ENCODE measurements at places on chromosomes 2 and 18. TPM values are rescaled to one million over a fixed set of nuclear protein-coding genes. Genes with fewer than 3 reads are reported as not detected.

The ABCG5 gene
- total RNA-seq = not detected

The LRRFIP1 gene
- total RNA-seq = 93.6 TPM

The ALPG gene
- total RNA-seq = 0.15 TPM

The CERKL gene
- total RNA-seq = 0.41 TPM

The PCARE gene
- not detected for total RNA-seq

The SERPINB3 gene
- total RNA-seq = 0.12 TPM
